CD8-positive, alpha-beta memory T cell (primary cell): ENCODE measurements at places on chromosomes 7 and 10.

DNA sequence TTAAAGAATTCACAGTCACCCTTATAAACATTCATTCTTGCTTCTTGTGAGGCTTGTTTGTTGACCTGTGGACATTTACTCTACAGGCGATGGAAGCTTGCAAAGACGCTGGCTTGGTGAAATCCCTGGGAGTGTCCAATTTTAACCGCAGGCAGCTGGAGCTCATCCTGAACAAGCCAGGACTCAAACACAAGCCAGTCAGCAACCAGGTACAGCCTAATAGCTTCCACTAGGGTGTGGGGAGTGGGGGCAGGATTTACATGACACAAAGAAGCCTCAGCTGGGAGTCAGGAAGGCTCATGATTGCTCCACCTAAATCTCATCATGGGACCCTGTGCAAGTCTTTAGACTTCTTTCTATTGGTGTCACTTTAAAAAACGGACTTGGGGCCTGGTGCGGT is 29.0 kb downstream of the AKR1D1 start:
- no peak for DNase-seq

GRCh38 chr7:64882341-64883112 is 20.5 kb upstream of the ZNF273 start:
- DNase-seq: no peak

DNA sequence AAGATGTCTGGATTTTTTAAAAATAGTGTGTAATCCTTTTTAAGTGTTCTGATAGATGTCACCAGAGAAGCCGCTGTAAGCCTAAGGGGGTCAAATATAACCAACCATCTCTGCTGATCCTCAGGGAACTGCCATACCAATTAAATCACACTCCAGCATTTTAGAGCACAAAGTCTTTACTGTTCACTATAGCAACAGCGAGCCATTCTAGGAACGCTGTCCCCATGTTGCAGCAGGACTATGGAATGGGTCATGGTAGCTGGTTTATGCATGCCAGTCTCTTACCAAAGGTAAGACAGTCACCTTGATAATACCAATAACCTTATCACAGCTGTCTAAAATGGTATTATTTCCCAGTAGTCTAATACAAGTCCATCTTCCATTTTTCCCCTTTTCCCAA is 33.5 kb downstream of the TRIM24 start:
- no peak for DNase-seq

DNA sequence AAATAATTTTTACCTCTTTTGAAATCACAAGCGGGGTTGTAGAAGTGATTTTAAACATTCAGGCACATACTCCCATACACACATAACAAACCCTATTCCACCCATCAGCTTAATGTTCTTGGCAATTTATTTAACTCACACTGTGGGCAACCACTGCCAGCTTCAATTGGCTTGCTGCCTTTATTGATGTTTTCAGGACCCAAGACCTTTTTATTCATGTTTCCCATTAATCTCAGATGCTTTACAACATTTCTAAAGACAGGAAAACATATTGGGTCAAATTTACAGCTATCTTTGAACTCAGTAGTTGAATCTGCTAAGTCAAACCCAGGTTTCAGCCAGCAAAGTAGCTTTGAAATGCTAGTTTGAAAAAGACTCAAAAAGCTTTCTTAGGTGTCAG is 72.9 kb upstream of the TEX47 start:
- no peak for DNase-seq

GRCh38 chr7:21914671-21915070 is 31.0 kb downstream of the CDCA7L start:
- no peak for DNase-seq

DNA sequence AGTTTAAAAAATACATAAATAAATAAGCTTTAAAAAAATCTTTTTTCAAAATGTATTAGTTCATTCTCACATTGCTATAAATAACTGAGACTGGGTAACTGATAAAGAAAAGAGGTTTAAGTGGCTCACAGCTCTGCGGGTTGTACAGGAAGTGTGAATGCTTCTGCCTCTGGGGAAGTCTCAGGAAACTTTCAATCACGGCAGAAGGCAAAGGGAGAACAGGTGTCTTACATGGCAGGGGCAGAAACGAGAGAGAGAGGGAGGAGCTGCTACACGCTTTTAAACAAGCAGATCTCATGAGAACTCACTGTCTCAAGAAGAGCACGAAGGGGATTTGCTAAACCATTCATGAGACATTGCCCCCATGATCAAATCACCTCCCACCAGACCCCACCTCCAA is 114.6 kb downstream of the DNAJC1 start:
- DNase-seq: no peak

DNA sequence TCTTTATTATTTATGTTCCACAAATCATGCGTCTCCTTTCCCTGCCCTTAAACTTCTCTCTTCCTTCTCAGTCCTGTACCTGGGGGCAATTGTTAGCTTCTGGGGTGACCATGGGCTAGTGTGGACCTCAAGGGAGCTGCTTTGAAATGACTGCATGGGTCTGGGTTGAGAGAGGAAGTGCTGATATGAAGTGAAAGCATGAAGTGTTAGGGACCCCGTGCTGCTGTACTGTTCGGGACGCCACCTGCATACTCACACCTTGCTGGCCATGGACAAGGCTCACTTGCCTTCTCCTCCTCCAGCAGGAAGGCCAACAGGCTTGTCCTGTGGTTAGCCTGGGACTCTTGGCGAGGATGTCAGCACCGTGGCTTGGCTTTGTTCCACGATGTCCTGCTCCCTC is 56.7 kb downstream of the MTPN start:
- DNase-seq: no peak

DNA sequence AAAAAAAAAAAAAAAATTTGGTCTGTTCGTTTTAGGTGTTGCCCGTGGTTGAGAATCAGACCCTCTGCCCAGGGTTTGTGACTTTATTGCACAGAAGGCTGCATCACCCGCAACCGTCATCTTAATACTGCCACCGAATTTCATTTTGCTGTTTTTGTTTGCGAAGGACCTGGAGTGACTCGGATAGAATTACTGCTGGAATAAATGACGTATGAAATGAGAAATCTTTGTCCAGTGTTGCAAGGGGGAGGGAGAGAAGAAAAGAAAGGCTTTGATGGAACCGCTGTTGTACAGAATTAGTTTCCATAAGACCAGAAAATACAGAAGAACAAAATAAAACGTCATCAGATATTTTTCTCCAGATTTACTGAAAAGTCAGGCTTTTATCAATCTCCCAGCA is 103.3 kb downstream of the GALNT17 start:
- no peak for DNase-seq

- no peak for DNase-seq
Observed at GRCh38 chr10:59096631-59097030, 79.8 kb upstream of the PHYHIPL start.

DNA sequence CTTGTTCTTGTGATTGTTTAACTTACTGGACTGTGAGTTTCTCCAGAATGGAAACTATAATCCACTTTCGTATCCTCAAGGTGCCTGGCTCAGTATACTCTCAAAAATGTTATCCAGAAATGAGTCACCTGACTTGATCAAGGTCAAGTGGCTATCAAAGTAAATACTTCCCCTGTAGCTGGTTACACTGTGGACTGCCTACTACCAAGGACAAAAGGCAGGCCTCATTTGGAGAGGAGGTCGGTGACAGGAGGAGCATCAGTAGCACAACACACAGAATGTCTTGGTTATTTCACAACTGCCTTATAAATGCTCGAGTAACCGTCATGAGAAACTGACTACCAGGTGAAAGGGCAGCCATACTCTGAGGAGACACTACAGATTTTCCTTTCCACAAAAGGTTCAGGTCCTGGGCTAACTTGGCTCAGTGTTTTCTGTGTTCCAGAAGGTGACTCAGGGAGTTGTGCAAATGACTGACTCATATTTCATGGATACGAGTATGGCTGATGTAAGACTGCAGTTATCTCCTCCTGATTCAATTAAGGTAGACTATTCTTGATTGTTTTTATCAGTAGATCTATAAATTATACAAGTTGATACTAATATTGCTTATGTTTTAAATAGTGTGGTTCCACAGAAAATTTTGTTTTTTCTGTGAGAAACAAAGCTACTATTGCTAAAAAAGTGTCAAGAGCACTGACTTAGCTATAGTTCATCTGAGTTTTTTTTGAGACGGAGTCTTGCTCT is 4.2 kb upstream of the CCNY start:
- no peak for DNase-seq
